ENCODE measurements at places on chromosomes 12 and 14.

- DNase-seq = no peak
Observed at GRCh38 chr12:114692186-114693058, 8.4 kb upstream of the TBX3 start.

DNA sequence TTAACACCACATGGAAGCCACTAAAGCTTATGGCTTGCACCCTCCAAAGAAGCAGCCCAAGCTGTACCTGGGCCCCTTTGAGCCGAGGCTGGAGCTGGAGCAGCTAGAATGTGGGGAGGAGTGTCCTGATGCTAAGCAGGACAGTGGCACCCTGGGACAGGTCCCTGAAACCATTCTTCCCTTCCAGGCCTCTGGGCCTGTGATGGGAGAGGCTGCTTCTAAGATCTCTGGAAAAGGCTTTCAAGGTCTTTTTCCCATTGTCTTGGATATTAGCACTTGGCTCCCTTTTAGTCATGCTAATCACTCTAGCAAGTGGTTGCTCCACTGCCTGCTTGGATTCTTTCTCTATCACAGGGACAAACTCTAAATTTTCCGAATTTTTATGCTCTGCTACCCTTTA lies 40.9 kb downstream of the OSBPL8 start:
- DNase-seq = no peak

DNA sequence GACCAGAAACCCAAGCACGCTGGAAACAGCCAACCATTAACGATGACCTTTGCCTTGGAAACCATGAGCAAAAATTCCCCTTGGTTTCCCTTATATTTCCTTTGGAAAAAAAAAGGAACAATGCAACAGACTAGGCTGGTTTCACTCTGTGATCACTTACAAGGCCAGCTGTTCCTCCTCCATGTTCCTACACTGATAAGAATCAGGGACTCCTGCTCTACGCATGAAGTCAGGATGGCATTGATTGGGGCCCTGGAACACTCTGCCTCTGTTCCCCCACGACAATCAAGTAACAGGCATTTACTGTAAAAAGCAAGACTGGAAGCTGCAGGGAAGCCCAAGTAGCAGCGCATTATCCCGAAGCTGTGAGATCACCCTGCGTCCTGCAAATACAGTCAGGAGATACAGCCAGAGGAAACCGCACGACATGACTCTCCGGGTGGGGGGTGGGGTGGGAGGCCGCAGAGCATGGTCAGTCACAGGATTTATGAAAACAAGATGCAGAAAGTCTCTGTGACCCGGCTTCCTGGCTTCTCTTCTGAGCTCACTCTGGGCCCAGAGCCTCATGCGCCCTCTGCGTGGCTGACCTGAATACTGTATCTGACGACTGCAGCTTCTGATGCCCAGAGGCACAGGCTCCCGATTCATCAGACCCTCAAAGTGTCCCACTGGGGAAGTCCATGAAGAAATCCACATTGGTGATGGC lies 31.1 kb downstream of the SSH1 start:
- DNase-seq = no peak

- DNase-seq = no peak
Observed at GRCh38 chr12:132622437-132623071, 4.0 kb downstream of the P2RX2 start.

- DNase-seq = no peak
Observed at GRCh38 chr14:57391517-57392195, 1.3 kb downstream of the NAA30 start.

- no peak for DNase-seq
Observed at GRCh38 chr12:59675461-59675860, 79.6 kb downstream of the SLC16A7 start.
